Stimulated activated CD8-positive, alpha-beta memory T cell treated with anti-CD3 and anti-CD28 coated beads, Interleukin-12 subunit alpha, Interleukin-12 subunit beta, amount 100 ng/mL, for 4 hours (primary cell): ENCODE measurements at places on chromosomes 3 and 15.

GRCh38 chr3:189288348-189289235, 116.8 kb downstream of the TPRG1 start:
- no peak for DNase-seq

DNA sequence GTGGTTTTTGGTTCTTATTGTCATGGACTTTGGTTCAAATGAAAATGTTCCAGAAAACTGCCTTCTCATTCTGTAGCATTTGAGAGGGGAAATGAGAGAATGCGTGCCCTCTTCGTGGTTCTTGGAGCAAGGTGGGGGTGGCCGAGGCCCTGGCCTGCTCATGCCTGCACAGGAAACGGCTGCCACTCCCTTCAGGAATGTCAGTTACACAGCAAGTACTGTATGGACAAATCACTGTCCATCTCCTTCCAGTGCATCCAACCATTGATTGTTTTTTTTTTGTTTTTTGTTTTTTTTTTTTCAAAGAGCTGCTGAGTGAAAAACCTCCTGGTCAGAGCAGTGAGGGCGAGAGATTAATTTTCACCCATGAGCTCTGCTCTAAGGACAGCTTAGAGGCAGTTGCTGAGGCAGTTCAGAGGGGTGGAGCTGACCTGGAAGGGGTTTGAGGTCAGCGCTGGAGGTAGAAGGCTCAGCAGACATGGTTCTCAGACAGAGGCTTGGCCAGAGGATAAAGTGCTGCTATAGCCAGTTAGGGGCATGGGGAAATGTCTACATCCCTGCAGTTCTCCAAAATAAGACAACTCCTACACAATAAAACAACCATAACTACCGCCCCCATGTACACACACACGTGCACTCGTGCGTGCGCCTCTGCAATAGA, 20.2 kb upstream of the KIF23 start:
- DNase-seq = no peak

- no peak for DNase-seq
Observed at GRCh38 chr15:34642247-34642646, 58.8 kb upstream of the GOLGA8B start.

DNA sequence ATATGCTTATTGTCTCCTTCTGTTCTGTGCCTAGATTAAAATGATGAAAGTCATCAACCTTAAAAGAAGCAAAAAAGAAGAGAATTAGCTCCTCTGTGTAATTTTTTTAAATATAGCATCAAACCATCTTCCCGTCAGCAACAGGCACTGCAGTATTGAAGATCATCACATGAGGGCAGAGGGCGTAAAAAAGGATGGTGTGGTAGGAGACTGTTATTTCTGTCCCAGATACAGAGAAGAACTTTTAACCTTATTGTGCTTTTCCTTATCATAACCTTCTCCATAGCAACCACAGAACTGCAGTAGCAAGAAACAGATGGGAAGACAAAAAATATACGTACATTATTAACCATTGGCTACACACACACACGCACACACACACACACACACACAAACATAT, 88.8 kb downstream of the IGSF11 start:
- DNase-seq = no peak
